AG09319 (cell line): ENCODE measurements at places on chromosomes 1 and 21.

- no peak for DNase-seq
These were observed 554.6 kb upstream of the NCAM2 start for GRCh38 chr21:20443558-20444155.

- no peak for DNase-seq
These were observed 265 bp downstream of the NRDC start for GRCh38 chr1:51878308-51878615.

DNA sequence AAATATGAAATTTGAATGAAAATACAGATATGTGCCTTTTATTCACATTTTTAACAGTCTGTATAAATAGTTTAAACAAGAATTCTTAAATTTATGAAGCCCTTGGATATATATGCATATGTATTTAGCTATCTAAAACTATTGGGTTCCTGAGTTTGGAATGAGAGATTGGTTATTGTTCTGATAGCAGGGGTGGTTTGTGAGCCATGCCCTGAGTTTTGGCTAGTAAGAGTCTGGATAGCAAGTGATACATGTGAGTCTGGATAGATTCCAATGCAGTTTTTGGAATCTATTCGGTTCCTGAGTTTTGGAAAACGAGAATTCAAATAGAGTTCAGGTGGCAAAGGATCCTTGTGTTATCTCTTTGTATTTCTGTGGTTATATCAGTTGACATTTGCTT lies 2.8 kb downstream of the MAN1A2 start:
- no peak for DNase-seq

DNA sequence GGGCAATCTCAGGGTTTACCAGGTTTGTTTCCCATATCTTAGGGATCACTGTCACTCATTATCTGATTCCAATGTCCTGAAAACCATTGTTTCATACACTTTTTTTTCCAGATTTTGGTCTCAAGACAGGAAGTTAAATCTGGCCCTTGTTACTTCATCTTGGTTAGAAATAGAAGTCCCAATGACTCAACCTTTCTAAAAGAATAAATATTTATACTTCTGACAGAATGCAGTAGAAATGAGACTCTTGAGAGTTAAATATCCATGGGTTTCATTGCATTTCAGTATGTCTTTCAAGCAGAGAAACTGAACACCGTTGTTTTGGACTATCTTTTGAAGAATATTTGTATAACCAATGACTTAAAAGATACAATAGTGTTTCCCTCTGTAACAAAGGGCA lies 19.8 kb upstream of the VCAM1 start:
- no peak for DNase-seq

DNA sequence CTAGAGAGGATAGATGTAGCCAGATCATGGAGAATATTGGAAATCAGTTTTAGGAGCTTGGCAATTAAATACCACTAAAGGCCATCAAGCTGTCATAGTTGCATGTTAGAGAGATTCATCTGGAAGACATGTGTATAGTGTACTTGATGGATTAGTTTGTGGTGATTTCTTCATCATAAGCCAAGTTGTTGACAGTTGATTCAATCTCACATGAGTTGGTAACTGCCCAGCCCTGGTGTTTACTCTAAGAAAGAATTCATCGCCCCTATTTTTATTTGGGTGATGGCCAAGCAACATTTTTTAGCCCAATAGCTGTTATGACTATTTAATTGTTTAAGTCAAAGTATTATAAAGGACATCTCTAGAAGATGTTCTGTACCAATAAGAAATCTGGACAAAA lies 737.6 kb downstream of the PLA2G4A start:
- DNase-seq: no peak

- no peak for DNase-seq
These were observed 9.1 kb upstream of the SPRR4 start for GRCh38 chr1:152961226-152961891.

- DNase-seq: no peak
These were observed 5.8 kb downstream of the SELP start for GRCh38 chr1:169624122-169624521.

- DNase-seq: no peak
These were observed 37.4 kb upstream of the SLC30A1 start for GRCh38 chr1:211616231-211616964.

DNA sequence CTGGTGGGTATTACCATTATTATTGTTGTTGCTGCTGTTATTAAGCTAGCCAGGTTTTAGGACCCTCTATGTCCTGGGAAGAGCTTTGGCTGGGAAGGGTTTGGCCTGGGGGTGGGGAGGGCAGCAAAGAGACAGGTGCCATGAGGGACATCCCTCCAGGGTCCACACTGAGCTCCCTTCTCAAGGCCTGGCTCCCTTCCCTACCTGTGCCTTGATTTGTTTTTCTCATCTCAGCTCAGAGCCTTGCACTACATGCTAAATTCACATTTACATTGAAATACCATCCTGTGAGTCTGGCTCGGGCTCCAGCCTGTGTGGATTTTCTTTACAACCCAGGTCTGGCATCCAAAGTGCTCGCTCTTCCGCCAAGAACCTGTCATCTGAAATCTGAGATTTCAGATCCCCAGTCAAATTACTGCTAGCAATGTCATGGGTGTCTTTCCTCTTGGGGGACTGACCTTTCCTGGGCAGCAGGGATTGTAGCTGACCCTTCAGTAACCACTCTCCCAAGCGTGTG lies 536.3 kb downstream of the PTPRU start:
- DNase-seq: no peak

- DNase-seq: no peak
These were observed 240.6 kb downstream of the PTBP2 start for GRCh38 chr1:96962216-96962615.

GRCh38 chr21:17848228-17848627 lies 29.1 kb upstream of the C21orf91 start:
- peak; percentile 72 for DNase-seq

DNA sequence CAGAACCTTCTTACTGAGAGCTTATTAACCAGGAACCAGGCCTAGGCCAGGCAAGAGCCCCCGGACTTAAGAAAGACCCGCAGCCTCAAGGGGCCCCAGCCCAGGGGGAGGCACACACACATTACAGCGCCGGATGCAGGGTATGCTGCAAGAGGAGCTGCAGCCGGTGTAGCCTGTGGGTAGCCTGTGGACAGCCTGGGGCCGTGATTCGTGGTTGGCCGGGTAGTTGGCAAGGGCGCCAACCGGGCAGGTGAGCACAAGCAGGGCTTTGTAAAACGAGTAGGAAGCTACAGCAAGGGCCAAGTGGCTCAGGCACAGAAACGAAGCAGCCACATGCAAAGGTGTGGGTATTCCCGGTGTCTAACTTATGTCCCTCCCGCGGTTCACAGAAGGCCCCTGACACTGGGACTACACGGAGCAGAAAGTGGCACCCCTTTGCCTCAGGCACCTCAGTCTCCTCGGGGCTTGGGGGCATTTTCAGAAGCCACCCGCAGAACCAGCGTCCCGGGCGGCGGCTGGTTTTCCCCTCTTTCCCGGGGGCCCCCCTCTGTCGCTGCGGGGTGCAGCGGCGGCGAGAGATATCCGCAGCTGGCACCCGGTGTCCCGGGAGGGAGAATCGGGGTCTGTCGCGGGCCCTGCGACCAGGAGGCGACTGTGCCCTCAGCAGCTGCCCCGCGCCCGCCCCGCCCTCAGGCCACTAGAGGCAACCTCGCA lies 40.8 kb downstream of the KIAA1614 start:
- no peak for DNase-seq

- no peak for DNase-seq
These were observed 104.3 kb downstream of the NPHP4 start for GRCh38 chr1:5887971-5888361.

GRCh38 chr21:33514229-33514628 lies 22.7 kb upstream of the DNAJC28 start:
- peak; percentile 32 for DNase-seq

DNA sequence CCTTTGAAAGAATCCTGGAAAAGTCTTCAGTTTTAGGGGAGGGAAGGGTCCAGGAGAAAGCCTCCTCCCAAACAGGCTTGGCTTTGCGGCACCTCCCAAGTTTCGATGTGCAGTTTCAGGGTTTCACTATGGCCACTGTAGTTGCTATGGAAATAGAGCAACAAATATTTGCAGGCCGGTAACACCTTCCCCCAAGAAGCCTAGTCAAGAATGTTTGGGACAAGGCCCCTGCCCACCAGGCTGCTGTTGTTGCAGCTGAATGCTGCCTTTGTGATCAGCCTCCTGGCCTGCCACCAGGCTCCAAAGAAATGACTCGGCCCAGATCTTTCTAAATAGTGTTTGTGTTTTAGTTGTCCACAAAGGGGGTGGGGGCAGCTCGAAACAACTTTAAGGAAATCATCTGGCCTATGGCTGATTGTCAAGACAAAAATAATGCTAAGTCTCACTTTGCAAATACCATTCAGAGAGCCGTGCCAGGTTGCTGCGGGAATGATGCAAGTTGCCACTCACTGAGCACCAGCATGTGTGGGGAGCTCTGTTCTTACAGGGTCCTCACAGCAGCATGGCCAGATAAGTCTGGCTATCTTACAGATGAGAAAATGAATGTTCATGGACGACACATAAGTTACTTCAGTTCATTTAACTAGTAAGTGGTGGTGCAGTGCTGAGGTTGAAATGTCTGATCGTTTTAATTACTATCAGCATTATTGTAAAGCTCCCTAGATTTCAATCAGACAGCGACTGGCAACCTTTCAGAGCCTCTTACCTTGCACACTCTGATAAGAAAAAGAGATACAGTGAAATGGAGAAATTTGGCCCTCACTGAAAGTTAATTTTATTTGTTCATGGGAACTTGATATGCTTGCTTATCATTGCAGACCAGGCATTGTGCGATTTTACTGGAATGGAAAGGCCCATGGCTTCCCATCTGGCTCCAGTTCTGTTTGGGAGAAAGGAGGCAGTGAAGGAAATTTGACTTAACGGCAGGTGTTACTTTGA lies 91.2 kb upstream of the JUN start:
- peak; percentile 34 for DNase-seq

GRCh38 chr1:28737307-28738132 lies 780 bp downstream of the YTHDF2 start:
- DNase-seq: no peak

DNA sequence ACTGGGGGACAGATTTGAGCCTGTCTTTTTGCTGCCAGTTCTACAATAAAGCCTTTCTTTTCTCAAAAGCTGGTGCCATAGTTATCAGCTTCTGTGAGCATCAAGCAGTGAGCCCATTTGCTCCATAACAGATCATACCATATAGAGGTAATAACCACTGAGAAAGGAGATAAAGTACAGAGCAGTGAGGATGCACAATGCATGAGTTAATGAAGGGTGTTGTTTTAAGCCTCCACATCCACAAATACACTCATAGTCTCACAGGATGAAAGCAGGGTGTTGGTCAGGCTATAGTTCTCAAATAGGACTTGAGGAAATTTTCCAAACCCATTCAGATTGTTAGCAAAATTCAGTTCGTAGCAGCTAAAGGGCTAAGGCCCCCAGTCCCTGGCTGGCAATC lies 25.6 kb upstream of the SLC35A3 start:
- no peak for DNase-seq

GRCh38 chr1:232385221-232385620 lies 244.7 kb downstream of the SIPA1L2 start:
- no peak for DNase-seq

GRCh38 chr1:231410036-231410612 lies 12.0 kb downstream of the EGLN1 start:
- no peak for DNase-seq

- no peak for DNase-seq
These were observed 39.9 kb downstream of the DIRAS3 start for GRCh38 chr1:68010543-68010942.

GRCh38 chr21:42833439-42833815 lies 45.9 kb downstream of the WDR4 start:
- no peak for DNase-seq

GRCh38 chr1:187715483-187715882 lies 886.7 kb downstream of the PLA2G4A start:
- no peak for DNase-seq

DNA sequence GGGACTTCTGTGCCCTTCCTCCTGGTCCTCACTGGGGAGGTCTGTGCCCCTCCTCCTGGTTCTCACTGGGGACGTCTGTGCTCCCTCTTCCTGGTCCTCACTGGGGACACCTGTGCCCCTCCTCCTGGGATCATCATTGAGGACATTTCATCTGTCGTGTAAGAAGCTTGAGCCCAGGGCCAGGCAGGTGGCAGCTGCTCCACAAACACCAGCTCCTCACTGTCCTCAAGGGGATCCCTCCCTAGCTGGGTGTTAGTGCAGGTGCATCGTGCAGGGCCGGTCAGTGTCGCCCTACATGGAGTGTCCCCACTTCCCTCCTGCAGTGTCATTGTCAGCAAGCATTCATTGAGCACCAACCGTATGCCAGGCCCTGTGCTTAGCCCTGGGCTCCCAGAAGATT lies 312.7 kb downstream of the PTPRU start:
- no peak for DNase-seq

DNA sequence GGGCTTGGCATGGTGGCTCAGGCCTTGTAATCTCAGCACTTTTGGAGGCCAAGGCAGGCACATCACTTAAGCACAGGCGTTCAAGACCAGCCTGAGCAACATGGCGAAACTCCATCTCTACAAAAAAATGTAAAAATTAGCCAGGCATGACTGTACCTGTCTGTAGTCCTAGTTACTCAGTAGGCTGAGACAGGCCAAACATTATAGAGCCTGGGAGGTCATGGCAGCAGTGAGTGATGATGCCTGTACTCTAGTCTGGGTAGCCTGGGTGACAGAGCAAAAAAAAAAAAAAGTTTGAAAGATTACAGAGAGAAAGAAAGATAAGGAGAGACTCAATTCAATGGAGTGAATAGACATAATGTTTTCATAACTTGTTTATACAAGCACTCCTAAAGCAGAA lies 556.5 kb upstream of the BRINP3 start:
- no peak for DNase-seq

DNA sequence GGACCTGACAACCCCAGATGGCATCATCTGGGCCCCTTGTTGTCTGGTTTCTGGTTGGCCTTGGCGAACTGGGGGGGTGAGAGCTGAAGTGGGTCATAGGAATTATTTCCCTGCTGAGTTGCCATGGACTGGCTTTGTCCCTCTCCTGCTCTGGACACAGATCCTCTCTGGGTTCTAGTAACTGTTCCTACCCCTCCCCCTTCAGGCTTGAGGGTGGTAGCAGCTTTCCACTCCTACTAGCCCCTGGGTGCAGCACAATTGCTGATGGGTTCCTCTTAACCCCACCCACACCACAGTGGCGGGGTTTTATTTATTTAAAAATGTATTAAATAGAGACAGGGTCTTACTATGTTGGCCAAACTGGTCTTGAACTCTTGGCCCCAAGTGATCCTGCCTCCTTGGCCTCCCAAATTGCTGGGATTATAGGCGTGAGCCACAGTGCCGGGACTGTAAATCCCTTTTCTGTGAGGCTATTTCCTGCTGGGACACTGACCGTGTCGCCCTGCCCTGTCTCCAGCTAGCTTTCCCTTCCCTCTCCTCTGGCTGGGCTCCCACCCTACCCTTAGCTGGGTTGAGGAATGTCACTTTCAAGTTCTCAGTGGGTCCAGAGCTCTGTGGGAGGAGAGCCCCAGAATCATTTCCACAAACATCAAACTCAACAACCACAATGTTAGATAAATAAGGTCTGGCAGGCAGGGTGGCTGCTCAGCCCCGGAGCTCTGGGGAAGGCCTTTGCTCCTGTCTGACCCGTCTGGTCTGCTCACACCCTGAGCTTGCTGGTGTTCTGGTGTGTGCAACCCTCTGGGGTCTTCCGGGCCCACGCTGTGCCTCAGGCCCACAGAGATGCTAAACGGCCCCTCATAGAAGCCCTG lies 112.7 kb upstream of the WNT4 start:
- no peak for DNase-seq
